Left forelimb (tissue), 1 donor: ENCODE measurements at places on chromosomes 3 and 15.

GRCh38 chr15:62190274-62190673 lies 25.2 kb upstream of the C2CD4B start:
- no peak for DNase-seq

GRCh38 chr15:36614016-36614415 lies 34.6 kb downstream of the CDIN1 start:
- DNase-seq: no peak

GRCh38 chr3:72274493-72275330 lies 489.8 kb upstream of the PROK2 start:
- DNase-seq: no peak

DNA sequence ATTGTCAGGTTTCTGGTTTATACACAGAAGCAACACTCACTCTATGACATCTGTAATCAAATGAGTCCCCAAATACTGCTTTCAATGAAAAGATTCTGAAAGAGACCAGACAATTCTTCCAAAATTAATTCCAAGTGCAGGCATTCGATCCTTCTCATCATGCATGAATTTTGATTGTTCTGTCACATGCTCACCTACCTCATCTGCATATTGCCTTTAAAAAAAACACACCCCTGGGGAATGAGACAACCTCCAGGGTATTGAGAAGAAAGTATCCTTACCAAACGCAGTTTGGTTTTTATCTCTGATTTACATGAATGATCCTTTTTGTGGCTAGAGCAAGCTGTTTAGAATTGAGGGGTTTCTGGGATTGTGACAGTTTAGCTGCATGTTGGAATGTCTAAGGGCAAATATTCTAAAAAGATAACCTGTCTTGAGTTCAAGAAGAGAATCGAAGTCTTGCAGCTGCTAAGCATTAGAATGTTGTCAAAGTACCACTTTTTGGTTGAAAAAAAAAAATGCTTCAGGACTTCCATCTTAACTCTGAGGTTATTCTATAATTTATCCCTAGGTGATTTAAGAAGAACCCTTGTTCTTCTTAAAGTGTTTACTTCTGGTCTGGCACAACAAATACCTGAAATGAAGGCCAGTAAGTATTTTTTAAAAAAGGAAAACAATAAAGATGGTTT lies 653.1 kb downstream of the RBMS3 start:
- DNase-seq: no peak

GRCh38 chr15:71630475-71630809 lies 179.9 kb upstream of the NR2E3 start:
- no peak for DNase-seq
